ENCODE measurements at places on chromosomes 12 and 14.

DNA sequence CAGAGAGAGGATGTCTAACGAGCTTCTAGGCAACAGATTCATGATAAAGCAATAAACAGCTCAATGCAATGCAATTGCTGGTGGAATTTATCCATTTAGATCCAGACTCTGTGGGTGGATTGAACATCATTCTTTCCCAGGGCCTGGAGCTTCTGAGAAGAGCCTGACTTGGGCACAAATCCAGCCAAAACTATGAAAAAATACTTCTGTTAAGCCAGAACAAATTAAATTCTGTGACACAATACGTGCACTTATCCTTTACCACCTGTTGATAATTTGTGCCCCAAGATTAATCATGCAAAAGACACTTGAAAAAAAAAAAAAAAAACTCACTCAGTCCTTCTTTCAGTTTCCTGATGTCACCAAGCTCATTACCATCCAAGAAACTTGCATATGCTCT, 446.0 kb upstream of the DCN start:
- DNase-seq: no peak

- DNase-seq: no peak
Measured at GRCh38 chr12:98466640-98467400, 48.6 kb upstream of the TMPO start.

DNA sequence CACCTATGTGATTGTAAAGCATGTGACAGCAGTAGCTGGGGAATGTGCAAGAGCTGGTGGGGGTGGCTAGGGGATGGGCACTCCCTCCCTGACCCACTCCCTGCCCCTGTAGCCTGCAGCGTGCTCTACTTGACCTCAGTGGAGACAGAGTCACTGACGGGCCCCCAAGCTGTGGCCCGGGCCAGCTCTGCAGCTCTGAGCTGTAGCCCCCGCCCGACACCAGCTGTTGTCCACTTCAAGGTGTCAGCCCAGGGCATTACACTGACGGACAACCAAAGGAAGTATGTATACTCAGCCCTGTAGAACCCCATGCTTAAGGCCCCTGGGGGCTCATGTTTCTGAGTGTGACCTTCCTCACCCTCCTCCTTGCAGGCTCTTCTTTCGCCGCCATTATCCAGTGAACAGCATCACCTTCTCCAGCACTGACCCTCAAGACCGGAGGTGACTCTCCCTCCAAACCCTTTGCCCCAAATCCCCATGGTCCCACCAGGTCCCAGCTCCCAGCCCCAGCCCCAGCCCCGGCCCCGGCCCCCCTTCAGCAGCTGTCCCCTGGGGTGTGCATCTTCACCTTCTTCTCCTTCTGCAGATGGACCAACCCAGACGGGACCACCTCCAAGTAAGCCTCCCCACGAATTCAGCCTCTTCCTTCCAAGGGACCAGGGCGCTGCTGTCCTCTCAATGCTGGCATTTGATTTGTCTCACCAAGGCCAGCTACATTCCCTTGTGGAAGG, 13.3 kb downstream of the TNS2 start:
- DNase-seq: no peak

- DNase-seq: no peak
Measured at GRCh38 chr14:74685921-74686678, 26.8 kb downstream of the AREL1 start.

- DNase-seq: no peak
Measured at GRCh38 chr14:24891987-24892496, 157.9 kb downstream of the STXBP6 start.

GRCh38 chr12:67919406-67919805, 69.8 kb upstream of the IFNG-AS1 start:
- DNase-seq: peak; percentile 67

DNA sequence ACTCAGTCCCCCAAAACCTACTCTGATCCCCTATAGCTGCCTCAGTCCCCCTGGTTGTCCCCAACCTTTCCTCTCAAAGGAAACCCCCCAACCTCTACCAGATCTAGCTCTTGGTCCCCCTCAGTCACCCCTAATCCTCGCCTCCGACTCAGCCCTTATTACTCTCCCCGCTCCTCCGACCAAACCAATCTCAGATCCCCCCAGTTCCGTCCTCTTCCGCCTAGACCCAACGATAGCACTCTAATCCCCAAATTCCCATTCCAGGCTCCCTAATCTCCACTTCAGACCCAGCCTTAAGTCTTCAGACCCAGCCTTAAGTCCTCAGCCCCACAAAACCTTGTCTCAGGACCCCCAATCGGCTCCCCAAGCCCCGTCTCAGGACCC, 612 bp downstream of the VPS37B start:
- DNase-seq: no peak

GRCh38 chr12:120887253-120888043, 16.7 kb downstream of the SPPL3 start:
- no peak for DNase-seq

DNA sequence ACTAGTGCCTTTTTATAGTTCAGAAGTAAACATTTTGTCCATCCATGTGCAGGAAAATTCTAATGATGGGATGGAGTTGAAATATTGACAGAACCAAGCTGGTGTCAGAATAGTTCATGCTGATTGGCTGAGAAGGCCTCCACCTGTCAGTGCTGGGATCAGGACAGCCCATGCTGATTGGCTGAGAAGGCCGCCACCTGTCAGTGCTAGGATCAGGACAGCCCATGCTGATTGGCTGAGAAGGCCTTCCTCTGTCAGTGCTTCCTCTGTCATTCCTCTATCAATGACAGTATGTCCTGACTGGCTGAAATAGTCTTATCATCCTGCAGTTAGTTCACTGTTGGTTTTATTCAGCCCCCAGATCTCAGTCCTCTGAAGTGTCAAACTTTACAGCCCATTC, 95.7 kb downstream of the PPP2R5C start:
- DNase-seq: no peak

- DNase-seq: peak; percentile 38
Measured at GRCh38 chr12:95582230-95583058, 31.2 kb upstream of the USP44 start.

DNA sequence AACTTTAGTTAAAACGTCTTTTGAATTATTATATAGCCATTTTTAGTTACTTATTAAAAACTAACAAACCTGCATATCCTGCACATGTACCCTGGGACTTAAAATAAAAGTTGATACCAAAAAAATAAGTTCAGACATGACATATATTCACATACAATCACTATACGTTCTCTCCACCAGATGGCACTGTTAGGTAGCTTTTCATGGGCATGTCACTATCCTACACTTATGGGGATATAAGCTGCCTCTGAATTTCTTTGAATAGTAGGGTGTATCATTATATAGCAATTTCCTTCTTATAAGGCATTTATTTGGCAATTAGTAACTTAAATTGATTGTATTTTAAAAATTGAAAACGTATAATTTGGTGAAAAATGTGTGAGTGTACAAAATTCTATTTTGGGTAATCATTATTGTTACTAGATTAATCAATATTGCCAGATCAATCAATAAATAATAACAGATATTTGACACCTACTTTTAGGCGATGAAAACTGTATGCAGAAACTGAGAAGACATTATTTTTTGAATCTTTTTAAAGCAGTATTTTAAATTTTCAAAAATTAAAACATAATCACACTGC, 31.8 kb upstream of the OR10A7 start:
- DNase-seq: peak; percentile 53

- DNase-seq: peak; percentile 11
Measured at GRCh38 chr12:90280033-90280432, 571.4 kb upstream of the ATP2B1 start.

- no peak for DNase-seq
Measured at GRCh38 chr14:87971010-87971409, 22.0 kb downstream of the GALC start.

GRCh38 chr14:40362856-40363255, 930.6 kb upstream of the FBXO33 start:
- DNase-seq: no peak

Data from RWPE1 (cell line).